ENCODE measurements at places on chromosomes 13 and 19.

DNA sequence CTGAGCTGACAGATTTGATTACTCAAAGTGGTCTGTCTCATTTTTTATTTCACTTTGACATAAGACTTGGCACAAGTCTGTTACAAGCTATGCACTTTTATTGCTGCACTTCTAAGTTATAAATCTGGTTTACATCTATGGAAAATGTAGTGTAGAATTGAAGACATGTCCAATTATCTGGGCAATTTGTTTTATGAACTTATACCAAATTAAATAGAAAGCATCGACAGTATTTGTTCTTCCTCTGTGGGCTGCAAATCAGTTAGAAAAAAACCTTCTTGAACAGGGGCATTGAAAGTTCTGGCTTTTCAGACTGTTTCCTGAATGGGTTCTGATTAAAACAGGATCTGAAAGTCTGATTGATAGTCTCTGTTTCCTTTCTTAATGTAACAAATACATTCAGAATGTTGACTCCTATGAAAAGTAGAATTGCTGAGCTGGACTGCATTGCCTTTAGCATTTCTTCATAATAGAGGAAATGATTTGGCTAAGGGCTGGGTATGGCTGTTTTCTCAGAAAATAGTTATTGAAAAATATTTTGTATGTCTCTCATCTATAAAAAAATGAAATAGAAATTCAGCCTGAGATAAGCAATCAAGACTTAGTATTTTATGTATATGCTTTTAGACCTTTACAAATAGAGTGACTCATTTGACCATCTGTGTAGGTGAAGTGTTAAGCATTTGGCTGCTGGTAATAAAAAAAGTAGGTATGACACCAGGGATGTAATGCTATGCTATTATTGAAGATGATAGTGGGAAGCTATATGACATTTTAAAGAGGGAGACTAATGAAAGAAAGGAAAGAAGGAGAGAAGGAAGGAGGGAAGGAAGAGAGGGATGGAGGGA is 210.9 kb upstream of the SPRY2 start:
- DNase-seq, result no peak

DNA sequence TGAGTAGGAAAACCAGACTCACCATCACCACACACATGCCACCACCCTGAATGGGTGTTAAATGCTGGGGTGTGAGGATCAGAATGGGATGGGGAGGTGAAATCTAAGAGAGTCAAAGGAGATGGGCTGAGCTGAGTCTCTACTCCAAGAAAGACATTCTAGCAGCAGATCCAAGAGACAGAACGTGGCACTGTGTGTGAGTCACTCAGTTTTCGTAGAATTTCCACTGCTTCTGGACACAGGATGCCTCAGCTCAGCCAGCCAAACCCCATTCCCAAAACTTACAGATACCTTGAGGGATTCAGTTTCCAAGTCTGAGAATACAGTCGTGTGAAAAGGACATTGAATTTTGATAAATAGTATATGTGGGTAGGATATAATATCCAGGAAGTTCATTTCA is 7.3 kb upstream of the CYP2A7 start:
- no peak for DNase-seq

DNA sequence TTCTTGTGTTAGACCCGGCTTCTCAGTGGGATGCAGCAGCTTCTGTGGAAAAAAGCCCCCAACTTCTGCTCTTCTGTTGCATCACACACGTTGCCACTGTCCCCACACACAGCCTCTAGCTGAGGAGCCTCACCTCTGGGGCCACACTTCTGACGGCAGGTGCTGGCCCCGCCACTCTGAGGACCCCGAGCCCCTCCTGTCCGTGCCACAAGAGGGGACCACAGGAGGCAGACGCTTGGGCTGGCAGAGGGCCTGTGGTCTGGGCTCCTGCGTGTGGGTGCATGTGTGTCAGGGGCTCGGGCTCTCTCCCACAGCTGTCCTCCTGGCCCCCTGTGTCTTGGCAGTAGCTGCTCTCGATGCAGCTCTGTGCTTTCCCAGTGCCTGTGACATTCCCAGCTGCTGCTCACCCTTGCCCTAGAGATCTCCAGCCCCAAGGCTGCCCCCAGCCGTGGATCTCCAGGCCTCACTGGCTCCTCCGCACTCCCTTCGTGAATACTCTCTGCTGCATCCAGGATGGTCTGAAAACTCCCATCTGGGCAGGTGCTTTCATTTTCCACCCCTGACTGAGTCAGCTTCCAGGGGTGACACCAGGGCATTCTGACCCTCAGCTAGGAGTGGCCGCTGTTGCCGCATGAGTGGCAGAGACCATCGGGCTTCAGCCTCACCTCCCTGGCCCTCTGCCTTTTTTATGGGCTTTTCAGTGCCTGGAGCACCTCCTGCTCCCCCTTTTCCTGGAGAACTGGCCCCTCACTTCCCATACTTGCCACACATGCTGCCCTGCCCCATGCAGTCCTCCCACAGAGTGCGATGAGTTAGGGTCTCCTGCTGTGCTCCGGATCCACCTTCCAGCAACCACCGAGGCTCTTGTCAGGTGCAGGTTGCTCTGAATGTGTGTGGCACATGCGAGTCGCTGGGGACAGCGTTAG is 13.7 kb downstream of the MAU2 start:
- no peak for DNase-seq

GRCh38 chr13:106906426-106906996 is 338.6 kb upstream of the ARGLU1 start:
- no peak for DNase-seq
